ENCODE measurements at places on chromosomes 1 and 21.

- no peak for DNase-seq
Measured at GRCh38 chr1:155141749-155142148, 1.4 kb upstream of the DPM3 start.

DNA sequence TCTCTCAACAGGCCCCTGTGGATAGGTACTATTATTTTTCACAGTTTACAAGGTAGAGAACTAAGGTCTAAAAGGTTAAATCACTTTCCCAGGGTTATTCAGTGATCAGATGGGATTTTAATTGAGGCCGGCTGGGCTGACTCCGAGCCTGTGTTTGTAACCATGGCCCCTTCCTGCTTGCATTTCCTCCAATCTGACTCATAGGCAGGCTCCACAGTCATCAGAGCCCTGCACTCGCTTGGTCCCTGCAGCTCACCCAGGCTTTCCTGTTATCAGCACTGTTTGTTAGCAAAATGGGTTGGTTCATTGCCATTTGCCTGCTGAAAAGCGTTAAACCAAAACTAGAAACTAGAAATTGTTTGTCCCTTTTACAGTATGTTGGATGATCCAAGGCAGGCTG lies 41.4 kb upstream of the LMX1A start:
- DNase-seq, result no peak

- no peak for DNase-seq
Measured at GRCh38 chr21:39852021-39852721, 15.1 kb upstream of the PCP4 start.

- DNase-seq, result no peak
Measured at GRCh38 chr1:19888112-19888511, 5.9 kb downstream of the OTUD3 start.

DNA sequence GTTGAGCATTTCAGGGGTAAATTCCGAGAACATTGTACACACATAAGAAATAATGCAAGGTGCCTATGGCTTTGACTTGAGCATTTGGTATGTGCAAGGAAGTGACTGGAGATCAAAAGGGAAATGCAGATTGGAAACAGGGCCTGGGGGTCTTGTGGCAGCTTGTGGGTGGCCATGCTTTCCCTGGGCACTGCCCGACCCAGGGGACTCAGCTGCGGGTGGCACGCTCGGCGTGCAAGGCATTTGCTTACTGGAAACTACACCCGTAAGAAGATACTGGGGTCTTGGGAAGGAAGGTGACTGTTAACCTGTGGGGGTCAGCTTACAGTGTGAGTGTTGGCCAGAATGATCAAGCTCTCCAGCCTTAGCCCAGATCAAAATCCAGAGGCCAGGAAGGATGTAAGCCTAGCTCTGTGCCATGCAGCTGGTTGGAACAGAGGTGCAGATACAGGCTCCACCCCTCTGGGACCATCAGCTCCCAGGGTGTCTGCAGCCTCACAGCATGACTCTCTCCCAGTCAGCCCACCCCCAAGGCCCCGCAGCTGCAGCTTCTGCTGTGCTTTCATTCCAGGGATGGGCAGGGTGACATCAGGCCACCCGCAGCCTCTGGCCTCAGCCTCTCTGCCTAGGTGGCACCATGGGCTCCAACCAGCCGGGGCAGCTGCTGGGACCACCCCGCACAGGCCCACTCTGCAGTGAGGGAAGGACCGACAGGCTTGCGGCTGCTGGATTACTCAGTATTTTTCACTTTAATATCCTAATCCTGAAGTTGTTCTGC lies 55.1 kb downstream of the KIF26B start:
- DNase-seq, result no peak

DNA sequence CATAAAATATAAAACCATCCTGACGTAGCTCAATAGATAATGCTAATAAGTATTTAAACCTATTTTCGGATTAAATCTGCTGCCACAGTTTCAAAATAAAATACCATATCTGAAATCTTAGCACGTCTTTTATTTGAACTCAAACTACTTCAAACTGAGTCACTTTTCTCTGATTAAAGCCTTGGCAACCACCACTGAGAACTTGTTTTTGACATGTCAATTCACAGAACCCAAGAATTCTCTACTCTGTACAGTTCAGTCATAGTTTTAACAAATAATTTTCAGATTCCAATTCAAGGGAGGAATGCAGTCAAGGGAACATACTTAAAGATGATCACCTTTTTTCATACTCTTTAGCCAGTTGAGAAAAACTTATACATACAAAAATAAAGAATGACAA lies 643.2 kb downstream of the KCNT2 start:
- no peak for DNase-seq

DNA sequence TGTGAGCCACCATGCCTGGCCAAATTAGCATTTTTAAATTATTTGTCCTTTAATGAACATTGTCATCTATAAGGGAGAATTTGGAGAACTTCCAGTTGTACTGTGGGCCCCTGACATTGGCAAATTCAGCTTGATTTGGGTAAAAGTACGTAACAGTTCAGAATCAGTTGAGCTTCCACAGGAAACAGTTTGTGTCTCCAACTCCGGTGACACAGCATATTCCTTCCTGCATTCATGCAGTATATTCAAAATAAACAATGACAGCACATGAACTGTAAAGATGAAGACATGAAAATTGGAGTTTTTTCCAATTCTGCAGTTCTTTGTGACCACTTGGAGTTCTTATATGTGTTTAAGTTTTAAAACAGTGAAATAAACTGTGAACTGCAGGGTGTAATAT lies 28.2 kb downstream of the RNF220 start:
- DNase-seq, result no peak

- DNase-seq, result no peak
Measured at GRCh38 chr1:107972391-107973180, 7.6 kb upstream of the VAV3 start.

DNA sequence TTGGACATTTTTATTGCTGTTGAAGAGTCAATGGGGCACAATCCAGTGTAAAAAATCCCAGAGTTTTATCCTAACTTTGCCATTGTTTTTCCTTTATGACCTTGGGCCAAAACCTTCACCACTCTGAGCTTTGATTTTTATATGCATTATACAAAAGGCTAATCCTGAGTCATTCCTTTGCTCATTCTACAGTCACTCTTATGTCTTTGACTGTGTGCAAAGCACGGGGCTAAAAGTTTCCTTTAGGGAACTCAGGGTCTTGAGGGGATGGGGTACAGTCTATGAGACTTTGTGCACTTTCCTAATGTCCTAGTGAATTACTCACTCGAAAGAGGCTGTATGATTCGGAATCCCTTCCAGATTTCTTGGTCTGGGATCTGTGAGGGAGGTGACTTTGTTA lies 543.2 kb upstream of the CAMK1G start:
- DNase-seq, result no peak

- peak; percentile 92 for DNase-seq
Measured at GRCh38 chr1:207910591-207911354, at the start of gene CD34. TSS of gene CD34 (minus strand) at chr1:207911125. CDS start at chr1:207911080, 45 bp downstream.

DNA sequence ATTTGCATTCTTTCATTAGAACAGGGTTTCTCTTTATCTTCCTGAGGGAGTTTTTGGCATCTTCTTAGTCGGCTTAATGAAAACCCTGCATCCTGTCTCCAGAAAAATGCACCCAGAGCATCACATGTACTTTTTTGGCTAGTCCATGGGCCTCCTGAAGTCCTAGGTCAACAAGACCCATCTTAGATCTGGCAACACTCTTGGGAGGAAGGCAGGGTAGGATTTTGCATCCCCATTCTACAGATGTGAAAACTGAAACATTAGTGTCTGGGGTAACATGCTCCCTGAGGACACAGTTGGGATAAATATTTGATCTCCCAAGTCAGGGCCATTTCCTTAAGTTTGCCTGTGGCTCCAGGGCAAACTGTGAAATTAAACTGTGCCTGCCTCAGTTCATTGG lies 40.0 kb upstream of the HMGB4 start:
- no peak for DNase-seq

GRCh38 chr1:154178013-154178412 lies 13.9 kb downstream of the TPM3 start:
- no peak for DNase-seq

DNA sequence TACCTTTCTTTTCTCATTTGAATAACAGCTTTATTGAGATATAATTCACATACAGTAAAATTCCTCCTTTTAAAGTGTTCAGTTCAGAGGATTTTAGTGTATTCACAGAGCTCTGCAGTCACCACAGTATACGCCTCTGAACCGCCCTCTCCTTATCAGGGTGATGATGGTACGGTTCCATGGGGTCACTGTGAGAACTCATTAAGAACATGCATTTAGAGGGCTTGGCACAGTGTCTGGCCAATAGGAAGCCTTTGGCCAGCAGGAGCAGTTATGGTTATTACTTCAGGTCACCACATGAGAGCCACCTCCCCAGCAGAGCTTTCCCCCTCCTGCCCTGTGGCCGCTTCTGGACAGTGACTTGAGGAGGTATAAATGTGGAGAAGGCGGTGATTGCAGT lies 27.3 kb downstream of the KCNQ4 start:
- no peak for DNase-seq

DNA sequence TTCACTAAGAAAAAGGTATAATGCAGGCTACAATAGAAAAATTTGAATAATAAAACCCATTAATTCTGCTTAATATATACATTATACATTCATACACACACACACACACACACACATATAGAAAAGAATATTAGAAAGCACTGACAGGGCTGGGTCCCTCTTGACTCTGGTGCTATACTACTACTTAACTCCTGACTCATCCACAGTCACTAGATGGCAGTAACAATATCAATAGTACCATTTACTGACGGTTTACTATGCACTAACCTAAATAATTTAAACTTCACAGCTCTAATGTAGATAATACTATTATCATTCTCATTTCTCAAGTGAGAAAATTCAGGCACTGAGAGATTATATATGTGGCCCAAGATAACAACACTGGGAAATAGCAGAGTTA lies 87.5 kb downstream of the COP1 start:
- DNase-seq, result no peak

DNA sequence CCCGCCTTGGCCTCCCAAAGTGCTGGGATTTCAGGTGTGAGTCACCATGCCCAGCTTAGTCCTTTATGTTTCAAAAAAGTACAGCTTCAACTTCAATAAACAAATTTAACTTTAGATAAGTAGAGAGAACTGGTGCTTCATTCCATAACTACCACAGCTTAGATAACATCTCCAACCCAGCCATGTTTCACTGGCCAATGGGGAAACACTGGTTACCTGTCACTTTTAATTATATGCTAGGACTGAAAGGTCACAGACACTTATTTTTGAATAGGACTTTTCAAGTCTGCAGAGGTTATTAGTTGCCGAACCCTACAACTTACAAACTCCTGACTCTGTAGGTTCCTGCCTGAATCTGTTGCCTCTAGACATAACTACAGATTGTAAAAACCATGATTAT lies 56.5 kb upstream of the ST6GALNAC3 start:
- no peak for DNase-seq

GRCh38 chr1:231625975-231626534 lies 535 bp upstream of the DISC1 start:
- DNase-seq, result no peak

DNA sequence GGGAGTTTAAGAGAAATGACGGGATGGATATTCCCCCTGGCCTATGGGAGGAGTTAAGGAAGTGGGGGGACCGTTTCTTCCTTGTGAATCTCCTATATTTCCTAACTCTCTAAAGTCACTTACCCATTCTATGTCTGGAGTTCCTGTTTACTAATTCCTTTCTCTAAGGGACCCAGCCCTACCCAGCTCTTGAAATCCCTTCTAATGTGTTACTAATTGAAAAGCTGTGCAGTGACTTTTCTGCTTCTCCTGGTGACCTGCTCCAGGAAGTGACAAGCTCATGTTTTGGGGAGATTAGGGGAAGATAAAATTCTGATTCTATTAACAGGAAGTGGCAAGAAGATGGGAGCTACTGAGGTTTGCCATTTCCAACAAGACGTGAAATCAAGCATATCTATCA lies 4.0 kb upstream of the SAMSN1 start:
- DNase-seq, result no peak
